ENCODE measurements at places on chromosomes 6 and 20.

- no peak for DNase-seq
Observed at GRCh38 chr6:123430970-123431369, 205.8 kb downstream of the TRDN start.

- DNase-seq = no peak
Observed at GRCh38 chr20:44698351-44698750, 16.8 kb upstream of the CCN5 start.

DNA sequence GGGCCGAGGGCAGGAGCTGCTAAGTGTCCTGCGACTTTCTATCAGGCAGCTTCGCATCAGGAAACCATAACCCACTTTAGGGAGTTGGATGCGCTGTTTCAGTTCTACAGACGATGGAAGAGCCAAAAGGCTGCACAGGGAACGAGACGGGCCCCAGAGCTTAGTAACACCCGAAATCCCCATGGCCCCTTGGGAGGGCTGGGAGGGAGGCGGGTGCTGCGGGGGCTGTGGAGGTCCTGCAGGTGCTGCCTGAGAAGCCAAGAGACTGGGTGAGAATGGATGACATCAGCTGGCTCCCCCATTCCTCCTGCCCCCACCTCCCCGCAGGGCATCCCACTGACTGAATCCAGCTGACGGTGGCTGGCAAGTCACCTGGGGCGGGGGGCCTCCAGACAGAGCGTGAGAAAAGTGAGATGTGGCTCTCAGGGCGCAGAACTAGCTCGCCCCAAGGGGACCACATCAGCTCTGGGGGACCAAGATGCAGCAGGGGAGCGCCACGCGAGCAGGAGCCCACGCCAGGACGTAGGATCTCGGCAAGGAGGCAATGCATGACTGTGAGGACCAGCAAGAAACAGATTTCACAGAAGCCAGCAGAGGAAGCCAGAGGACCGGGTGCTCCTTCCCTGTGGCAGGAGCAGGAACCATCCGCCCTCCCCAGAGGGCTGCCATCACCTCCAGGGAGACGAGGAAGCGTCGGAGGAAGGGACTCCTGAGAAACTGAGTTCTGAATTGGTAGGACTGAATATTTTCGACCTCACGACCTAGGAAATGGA, 36.8 kb downstream of the PNLDC1 start:
- DNase-seq = no peak

DNA sequence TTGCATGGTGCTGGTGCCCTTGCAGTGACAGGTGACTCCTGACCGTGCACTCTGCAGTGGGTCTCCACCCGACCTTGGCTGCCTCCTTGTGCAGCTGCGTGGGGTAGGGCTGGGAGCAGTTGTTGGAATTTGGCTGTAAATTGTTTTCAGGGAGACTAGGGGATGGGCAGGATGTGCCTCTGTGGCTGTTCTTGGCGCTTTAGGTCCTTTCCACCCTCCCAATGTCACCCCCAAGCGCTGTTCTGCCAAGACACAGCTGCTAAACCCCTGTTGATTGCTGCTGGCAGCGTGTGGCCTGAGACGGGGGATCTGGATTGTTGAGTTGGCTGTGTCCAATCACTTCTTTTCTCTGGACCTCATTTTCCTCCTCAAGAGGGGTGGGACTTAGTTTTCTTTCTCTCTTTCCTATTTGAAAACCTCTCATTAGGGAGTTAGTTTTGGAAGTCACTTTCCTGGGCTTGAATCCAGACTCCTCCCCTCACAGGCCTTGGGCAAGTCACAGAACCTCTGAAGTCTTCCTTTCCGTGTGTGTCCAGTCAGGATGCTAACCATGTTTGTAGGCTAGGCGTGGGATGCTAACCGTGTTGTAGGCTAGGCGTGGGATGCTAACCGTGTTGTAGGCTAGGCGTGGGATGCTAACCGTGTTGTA, 8.5 kb downstream of the IGF2R start:
- DNase-seq = no peak

GRCh38 chr6:44264154-44265006, 971 bp downstream of the NFKBIE start:
- DNase-seq = peak; percentile 41

- DNase-seq = no peak
Observed at GRCh38 chr20:1569415-1569881, 11.9 kb upstream of the SIRPD start.

DNA sequence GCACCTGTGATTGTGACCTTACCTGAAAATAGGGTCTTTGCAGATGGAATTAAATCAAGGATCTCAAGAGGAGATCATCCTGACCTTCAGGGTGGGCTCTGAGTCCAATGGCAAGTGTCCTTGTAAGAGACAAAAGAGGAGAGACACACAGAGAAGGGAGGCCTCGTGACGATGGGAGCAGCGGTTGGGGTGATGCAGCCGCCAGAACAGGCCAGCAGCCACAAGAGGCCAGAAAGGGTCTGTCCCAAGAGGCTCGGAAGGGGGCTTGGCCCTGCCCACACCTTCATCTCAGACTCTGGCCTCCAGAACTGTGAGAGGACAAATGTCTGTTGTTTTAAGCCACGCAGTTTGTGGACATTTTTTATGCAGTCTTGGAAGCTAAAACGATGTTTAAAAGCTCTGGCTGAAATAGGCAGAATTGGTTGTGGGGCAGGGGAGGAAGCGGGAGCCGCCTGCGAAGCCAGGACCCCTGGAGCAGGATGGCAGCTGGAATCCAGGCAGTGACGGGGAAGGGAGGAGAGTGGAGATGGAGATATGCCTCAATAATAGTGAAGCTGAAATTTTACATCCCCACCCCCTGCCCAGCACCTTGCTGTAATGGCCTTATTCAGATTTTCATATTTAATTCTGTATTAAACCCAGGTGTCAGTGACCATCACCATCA, 216.4 kb downstream of the ANKRD60 start:
- DNase-seq = no peak

DNA sequence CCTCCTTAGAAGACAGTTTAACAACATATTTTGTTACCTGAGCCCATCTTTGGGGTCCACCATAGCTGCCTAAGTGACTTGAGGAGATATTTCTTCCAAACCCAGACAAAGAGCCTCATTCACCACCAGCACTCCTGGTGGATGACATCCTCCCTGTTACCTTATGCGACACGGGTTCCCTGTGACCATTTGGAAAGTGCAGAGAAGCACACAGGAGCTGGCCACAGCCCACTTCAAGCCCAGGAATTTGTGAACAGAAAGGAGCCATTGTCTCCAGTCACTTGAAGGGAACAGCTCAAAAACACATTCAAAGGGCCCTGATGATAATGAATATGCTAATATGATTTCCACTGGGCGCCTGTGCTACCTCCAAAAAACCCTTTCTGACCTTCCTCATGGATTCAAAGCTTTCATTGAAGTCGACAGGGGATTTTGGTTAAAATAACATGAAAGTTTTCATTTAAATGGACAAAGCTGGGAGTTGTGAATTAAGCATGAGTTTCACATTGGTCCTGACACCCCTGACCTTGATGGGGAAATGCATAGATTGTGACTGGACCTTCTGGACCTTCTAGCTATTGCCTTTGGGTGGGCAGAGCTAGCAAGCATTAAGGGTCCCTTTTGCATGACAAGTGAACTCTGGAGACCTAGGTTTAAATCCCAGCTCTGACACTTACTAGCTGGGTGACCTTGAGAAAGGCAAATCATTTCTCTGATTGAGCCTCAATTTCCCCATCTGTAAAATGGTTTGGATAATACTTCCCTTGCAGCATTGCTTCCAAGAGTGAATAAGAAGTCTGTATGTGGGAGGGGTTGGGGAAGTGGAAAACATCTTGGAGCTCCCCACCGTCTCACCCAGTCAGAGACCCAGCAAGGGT, 83.3 kb upstream of the SIRPA start:
- no peak for DNase-seq

GRCh38 chr20:5864428-5864827, 85.9 kb downstream of the TRMT6 start:
- DNase-seq = no peak

DNA sequence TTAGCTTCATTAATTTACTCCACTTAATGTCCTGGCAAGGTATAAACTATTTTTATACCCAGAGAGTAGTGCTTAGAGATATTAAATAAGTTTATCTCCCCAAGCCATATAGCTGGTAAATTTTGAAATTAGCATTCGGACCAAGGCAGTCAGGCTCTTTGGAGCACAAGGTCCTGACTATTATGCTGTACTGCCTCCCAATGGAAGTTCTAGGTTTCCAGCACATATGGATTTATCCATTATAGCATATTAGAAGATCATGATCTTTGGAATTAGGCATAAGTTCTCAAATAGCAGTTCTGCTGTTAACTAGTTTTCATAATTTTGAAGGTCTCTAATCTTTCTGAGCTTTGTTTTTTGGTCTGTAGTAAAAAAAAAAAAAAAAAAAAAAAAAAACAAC, 835.3 kb upstream of the EPHA7 start:
- DNase-seq = no peak

DNA sequence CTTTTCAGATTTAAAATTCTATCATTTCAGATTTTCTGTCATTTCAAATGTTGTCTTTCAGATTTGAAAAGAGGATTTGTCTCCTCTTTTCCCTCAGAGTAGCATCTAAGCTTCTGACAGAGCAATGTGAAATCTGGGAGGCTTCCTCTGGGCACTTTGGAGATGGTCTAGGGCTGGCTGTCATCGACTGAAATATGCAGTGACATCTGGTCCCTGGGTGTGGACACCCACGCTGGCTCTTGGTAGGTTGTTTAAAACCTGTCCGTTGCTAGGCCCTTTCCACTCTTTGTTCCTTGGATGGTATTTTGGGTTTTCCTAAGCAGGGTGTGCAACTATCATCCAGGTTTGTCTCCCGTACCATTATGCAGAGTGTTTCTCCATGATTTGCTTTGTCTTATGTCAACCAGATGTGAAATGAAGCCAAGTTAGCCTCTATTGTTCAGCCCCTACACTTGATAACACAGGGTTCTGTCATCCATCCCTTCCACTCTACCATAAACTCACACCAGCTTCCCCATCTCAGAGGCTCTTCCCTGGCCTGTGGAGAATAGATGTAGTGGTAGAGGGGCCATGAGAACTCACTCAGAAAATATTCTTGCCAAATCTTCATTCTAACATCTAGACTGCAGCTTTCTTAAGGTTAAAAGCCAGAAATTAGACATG, 5.0 kb upstream of the VIP start:
- no peak for DNase-seq

DNA sequence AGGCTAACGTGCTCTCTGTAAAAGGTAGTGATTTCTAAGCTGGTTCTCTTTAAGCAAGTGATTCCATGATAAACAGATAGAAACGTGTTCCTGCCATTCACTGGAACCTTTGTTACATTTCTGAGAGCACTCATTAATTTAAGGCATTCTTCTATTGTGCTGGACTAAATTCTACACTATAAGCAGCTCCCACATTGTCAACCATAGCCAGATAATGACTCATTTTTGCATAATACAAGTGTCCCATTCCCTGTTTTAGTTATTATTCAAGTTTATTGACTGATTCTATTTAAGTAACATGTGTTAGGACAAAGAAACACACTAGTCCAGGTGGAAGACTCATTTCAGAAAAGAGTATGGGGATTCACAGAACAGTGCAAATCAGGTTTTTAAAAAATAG, 13.5 kb upstream of the XRN2 start:
- no peak for DNase-seq

- DNase-seq = no peak
Observed at GRCh38 chr6:130993292-130993765, 69.7 kb downstream of the EPB41L2 start.

GRCh38 chr6:108837236-108837971, 10.8 kb upstream of the ARMC2 start:
- DNase-seq = peak; percentile 48

GRCh38 chr6:167094820-167095637, 27.9 kb upstream of the CCR6 start:
- peak; percentile 51 for DNase-seq

DNA sequence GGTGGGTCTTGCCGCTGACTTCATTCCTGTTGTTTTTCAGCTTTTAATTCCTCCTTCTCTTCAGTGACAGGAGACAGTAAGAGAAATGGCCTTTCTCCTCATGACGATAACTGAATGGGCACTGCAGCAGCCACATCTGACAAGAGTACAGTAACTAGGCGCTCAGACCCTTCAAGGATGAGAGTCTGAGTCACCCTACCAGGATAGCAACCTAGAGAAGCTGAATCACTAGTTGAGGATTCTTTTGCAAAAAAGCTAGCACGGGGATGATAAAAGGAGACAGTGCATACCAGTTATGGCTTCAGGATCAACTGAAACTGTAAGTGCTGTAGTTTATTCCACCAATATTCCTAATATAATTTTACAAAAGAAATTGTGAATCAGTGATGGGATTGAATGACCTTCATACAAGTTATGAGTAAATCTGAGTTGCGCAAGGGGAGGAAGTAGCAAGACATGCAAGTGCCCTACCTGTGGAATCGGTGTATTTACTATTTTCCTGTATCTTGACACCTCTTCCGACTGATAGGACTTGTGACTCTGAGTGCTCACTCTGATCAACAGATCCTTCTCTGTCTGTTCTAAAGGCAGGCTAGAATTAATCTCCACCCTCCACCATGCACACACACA, 161.8 kb upstream of the GRIK2 start:
- no peak for DNase-seq

GRCh38 chr6:159727717-159728445, 575 bp downstream of the WTAP start:
- peak; percentile 41 for DNase-seq

DNA sequence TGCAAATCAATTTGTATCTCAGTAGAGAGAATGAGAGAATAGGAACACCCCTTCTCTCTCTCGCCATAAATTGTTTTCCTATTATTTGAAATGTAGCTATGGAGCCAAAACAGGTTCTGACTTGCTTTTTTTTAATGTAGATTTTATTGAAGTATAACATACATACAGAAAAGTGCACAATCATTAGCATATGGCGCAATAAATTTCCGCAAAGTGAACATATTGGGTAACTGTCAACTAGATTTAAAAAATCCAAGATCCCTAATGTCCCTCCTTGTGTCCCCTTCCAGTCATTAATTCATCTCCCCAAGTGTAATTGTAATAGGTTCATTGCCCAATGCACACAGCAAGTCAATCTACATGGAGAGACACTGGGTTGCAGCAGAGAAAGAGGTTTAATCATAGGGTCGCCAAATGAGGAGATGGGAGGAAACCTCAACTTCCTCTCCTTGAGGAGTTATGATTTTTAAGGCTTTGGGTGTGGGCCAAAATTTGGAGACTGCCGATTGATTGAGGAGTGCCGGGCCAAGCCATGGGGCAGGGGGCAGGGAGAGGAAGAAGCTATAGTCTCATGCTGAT, 43.3 kb upstream of the TGM3 start:
- DNase-seq = no peak

- DNase-seq = no peak
Observed at GRCh38 chr6:40258531-40258930, 324.3 kb upstream of the MOCS1 start.

DNA sequence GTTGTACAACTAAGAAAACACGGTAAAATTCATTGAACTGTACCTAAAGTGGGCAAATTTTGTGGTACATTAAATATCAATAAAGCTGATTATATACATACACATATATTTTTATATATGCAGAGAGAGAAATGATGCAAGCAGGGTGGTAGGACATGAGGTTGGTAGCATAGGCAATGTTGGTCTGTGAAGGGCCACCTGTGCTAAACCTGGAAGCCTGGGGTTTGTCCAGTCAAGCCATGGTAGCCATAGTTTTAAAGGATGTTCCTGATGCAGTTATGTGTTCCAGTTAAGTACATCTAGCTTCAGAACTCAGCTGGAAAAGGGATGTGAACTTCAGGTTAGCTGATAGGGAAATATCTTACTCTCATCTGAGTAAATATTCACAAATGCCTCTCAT, 60.1 kb downstream of the TRIM38 start:
- no peak for DNase-seq

All from CD4-positive, alpha-beta T cell treated with Interleukin-2 at 100 ng/mL for 4 hours (primary cell).